ENCODE measurements at places on chromosomes 6 and 20. TPM values are rescaled to one million over a fixed set of nuclear protein-coding genes. Genes with fewer than 3 reads are reported as not detected.

The HLA-DQB1 gene
- total RNA-seq = not detected

The NEURL2 gene
- total RNA-seq = 3.1 TPM

- no peak for DNase-seq
These were observed 38.0 kb upstream of the FAM83D start for GRCh38 chr20:38888059-38888831.

GRCh38 chr6:30886897-30887255 is 2.6 kb downstream of the DDR1 start:
- DNase-seq = no peak

GRCh38 chr6:68575765-68576439 is 59.2 kb upstream of the ADGRB3 start:
- DNase-seq = peak; percentile 11

The VWA7 gene
- total RNA-seq = 3.2 TPM

DNA sequence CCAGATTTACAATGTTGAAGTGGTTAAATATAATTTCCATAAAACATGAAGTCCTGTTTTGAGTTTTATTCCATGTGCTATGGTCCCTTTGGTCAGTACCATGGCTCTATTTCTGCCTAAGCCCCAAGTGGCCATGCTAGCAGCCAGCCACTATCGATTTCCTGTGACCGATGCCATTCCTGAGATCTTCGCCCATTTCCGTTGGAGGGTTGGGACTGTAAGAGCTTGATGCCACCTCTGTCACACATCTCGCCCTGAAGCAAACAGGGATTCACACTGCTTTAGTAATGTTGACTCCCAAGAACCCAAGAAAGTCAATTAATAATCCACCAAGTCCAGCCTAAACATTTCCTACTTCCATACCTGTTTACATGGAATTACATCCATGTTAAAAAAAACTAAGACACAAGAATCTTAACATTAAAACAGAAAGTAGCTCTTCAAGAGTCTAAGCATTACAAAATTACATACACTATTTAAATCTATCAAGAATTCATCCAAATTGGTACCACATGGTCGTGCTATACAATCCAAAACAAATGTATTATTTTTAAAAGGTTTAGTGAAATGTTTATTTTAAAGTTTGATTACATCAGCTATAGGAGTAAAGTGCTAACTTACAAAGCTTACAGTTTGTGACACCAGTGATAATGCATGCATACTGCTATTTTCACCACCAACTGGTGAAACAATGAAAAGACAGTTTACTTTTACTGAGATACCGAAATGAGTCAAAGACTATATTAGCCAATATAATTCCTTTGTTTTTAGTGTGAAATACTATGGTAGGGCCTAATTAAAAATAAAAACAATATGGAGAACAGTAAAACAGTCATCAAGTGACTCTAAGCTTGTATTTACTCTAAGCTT is 2.5 kb downstream of the RBM39 start:
- DNase-seq = no peak

The HIVEP2 gene
- 5.6 TPM for total RNA-seq

- DNase-seq = no peak
These were observed 15.4 kb upstream of the SLC22A16 start for GRCh38 chr6:110491644-110492317.

- no peak for DNase-seq
These were observed 95.4 kb upstream of the FOXQ1 start for GRCh38 chr6:1216488-1216974.

DNA sequence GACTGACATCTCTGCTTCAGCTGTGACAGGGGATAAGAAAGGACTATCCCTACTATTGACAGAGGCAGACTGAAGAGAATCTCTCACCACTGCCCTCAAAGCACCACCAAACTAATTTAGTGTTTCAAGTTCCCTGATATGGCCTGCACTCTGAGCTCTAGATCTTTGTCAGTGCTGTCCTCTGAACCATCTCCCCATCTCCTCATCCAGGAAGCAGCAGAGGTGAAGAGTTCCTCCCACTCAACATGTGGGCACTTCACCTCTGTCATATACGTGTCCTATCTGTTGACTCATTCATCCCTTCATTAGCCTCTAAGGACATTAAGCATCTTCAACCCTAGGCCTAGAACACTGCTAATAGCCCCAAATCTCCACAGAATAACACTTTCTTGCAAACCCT is 14.1 kb downstream of the FAM210B start:
- no peak for DNase-seq
